Inflammatory macrophage (primary cell): ENCODE measurements at places on chromosomes 4 and X.

GRCh38 chrX:25853002-25853479 lies 285.1 kb upstream of the MAGEB18 start:
- no peak for DNase-seq

- DNase-seq: no peak
These were observed 813.0 kb downstream of the TRAM1L1 start for GRCh38 chr4:116272336-116272735.

DNA sequence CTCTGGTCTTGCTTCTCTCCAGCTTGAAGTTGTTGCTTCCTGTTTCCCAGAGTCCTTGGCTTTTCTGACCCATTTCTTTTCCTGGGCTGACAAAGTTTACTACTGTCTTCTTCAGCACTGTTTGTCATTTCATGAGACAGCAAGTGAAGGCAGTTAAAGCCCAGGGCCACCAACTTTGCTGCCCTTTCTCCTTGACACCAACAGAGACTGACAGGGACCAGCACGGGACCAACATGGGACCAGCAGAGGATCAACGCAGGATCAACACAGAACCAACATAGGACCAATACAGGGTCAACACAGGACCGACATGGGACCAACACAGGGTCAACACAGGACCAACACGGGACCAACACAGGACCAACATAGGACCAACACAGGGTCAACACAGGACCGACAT lies 34.9 kb downstream of the RNF212 start:
- no peak for DNase-seq

- DNase-seq: peak; percentile 63
These were observed 18.0 kb downstream of the LYAR start for GRCh38 chr4:4271912-4272311.

DNA sequence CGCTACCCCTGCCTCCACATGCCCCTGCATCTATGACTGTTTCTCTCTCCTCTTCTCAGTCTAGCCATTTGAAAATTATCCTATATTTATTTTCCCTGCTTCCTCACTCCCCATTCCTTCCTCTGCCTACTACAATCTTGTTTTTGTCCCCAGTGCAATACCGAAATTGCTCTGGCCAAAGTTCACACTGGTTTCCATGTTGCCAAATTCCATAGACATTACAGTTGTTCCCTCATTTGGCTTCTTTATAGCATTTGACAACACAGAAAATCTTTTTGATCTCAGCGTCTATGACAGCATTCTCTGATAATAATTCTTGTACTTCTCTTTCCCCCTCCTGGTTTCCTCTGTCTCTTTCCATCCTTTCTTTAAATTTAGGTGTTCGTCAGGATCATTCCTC lies 99.4 kb downstream of the GPR82 start:
- no peak for DNase-seq

- DNase-seq: no peak
These were observed 623.8 kb upstream of the DIPK2B start for GRCh38 chrX:45824471-45824870.

DNA sequence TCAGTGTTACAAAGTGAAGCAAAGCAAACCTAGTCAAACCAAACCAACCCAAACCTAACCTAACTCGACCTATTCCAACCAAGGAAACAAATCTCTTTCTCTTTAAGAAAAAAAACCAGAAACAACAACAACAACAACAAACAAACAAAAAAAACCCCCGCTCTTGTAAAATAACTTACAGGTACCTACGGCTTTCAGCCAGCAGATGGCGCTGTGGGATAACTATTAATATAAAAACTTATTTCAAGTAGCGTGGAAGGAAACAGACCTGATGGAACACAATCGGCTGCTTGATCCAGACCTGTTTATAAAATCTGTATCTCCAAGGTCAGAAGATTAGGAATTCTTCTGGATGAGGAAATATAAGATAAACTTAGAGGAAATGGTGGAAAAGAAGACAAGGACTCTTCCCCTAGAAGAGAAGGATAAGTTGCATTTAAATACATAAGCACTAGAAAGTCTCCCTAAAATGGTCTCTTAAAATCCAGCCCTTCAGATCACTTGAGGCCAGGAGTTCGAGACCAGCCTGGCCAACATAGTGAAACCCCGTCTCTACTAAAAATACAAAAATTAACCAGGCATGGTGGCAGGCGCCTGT lies 34.4 kb upstream of the CDKL5 start:
- peak; percentile 65 for DNase-seq

- DNase-seq: no peak
These were observed 75.6 kb downstream of the PRSS12 start for GRCh38 chr4:118277243-118277642.

- DNase-seq: no peak
These were observed 151.8 kb downstream of the POU4F2 start for GRCh38 chr4:146790515-146790914.

- no peak for DNase-seq
These were observed 32.6 kb upstream of the FAM241A start for GRCh38 chr4:112112590-112113170.

DNA sequence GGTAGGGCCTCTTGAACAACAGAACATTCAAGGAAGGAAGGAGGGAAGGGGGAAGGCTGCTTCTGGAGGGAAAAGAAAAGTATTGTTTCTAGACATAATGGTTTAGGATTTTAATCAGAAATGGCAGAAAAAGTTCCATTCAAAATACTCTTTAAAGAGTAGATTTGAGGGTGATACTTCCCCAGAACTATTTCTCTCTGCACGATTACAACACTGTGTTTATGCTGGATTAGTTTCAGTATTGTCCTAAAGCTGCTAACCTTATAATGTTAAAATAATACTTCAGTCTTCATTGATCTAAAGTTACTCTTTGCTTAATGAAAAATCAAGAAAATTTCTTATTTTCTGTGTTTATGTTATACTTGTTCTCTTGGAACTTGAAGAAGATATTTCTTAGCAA lies 1026.3 kb upstream of the PABPC4L start:
- no peak for DNase-seq

DNA sequence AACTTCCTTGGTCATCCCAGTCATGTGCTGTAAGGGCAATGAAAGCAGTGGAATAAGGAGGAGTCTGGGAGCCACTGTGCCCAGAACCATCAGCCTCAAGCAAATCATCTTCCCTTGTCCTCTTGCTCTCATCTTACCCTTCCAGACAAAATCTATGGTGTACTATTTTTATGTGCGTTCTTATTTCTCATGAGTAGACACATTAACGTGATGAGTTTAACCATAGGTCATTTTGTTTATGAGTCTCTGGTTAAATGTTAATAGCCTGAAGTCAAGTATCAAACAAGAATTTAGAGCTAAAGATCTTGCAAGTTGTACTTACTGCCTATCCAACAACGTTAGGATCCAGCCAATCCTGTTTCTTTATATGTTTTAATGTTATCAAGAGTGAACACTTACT lies 495.3 kb downstream of the SPRY1 start:
- no peak for DNase-seq

GRCh38 chrX:65894133-65894532 lies 145.7 kb downstream of the VSIG4 start:
- no peak for DNase-seq
